ENCODE measurements at places on chromosomes 12 and 14.
A peak's percentile ranks its signal among the peaks of the same experiment; 100 is the strongest.

DNA sequence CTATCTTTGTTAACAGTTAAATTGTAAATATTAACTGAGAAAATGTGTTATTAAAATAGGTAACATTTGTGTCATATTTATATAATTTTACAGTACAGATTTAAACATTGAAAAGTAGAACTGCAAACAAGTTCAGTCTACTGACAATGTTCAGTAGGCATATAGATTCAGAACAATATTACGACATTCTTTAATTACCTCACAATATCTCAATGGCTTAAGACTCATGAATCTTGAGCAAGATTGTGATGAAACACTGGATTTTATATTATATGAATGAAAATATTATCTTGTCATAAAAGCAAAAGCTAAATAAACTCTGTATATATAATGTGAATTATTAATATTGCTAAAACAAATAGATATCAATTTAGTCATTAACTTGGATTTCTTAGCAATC lies 194.9 kb downstream of the ADAMTS20 start:
- DNase-seq, result no peak

DNA sequence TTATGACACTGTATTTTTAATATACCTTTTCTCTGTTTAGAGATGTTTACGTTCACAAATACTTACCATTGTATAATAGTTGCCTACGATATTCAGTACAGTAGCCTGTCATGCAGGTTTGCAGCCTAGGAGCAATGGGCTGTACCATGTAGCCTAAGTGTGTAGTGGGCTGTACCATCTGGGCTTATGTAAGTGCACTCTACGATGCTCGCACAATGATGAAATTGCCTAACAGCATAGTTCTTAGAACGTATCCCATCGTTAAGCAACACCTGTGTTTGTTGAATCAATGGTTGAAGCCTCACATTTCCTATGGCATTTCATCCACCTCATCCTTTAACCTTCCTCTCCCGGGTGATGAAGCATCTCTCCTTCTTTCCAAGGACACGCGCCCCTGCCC lies 12.5 kb upstream of the EML1 start:
- no peak for DNase-seq

DNA sequence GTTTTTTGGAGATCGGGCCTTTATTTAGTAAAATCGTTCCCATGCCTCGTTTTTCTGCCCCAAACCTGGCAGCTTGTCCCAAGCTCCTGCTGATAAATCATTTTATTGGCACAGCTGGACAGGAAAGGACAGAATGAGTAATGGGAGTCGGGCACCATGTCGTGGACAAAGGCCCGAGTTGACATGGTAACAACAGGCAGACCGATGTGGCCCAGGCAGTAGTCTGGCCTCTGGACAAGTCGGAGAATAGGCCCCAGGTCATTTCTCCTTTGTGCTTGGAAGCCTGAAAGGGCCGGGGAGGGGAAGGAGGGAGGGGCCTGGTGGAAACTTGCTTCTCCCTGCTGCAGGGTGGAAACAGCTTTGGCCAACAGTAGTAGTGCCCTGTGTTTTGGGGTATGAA lies 234.9 kb downstream of the SUDS3 start:
- DNase-seq, result no peak

- no peak for DNase-seq
These were observed 69.7 kb downstream of the TTC9 start for GRCh38 chr14:70711451-70711850.

- DNase-seq, result peak; percentile 90
These were observed at the start of gene GMFB for GRCh38 chr14:54488646-54489317. Gene GMFB, minus strand, starts transcription at chr14:54488980. Its CDS starts 53 bp downstream, at chr14:54488927.

DNA sequence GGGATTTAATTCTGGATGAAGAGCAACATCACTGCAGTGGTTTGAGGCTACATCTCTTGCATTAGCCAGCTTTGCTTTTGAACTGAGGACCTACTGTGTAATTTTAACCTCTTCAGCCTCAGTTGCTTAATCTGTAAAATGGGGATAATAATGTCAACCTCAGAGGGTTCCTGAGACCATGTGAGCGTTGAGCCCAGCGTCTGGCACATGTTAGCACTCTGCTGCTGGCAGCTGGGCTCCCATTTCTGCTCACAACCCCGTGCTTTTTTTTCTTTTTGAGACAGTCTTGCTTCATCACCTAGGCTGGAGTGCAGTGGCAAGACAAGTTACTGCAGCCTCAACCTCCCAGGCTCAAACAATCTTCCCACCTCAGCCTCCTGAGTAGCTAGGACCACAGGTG lies 31.6 kb downstream of the TESC start:
- DNase-seq, result no peak
